ENCODE measurements at places on chromosomes 12 and 14.

DNA sequence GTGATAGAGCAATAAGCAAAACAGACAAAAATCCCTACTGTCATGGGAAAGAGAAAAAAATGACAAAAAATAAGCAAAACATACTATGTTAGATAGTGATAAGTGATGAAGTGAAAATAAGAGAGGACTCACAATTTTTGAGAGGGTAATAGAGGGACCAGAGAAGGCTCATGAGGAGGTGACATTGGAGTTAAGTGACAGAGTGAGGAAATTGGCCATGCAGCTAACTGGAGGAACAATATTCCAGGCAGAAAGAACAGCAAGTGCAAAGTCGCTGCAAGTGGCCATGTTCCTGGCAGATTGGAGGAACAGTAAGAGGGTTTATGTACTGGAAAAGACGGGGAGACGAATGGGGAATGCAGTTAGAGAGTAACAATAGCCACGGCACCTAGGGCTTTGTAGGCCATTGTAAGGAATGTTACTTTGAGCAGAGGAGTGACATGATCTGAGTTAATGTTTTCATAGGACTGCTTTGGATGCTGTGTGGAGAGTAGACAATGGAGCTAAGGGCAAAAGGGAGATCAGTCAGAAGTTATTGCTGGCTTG is 1.4 kb upstream of the SAV1 start:
- no peak for DNase-seq

DNA sequence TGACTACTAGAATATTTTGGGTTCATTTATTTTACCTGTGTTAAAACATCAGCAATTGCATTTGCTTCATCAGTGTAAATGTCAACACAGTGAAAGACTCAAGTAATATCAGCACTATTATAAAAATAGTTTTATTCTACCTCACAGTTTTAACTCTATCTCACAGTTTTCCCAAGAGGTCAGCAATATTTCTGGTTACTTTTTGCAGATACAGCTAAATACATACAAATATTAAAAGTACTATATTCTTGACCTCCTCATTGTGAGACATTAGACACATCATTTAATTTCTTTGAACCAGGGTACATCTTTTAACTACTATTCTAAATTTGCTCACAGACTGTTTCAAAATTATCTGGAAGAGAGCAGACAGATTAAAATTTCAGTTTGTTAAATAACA is 321.7 kb upstream of the OR4E1 start:
- DNase-seq, result no peak

- no peak for DNase-seq
Observed at GRCh38 chr14:55926007-55926406, 192.2 kb upstream of the PELI2 start.

DNA sequence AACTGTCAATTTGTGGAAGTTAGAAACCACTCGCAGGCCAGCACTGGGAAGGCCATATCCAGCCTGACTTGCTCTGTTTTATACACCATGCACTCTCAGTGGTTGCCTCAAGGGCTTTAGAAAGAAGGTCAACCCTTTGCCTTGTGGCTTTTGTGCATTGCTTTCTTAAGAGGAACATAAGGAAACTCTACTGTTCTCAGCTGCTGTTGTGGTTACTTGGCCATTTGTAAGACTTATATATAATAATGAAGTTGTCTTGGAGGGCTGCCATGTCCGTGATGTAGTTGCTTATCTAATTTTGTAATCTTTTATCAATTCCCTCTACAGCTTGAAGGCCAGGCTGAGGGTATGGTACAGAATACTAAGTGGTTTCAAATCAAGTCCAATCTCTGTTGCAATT is 637.8 kb downstream of the DIO2 start:
- no peak for DNase-seq

GRCh38 chr12:25269701-25270100 is 19.0 kb upstream of the KRAS start:
- DNase-seq, result no peak

GRCh38 chr12:102050660-102051430 is 10.9 kb downstream of the WASHC3 start:
- DNase-seq, result no peak

DNA sequence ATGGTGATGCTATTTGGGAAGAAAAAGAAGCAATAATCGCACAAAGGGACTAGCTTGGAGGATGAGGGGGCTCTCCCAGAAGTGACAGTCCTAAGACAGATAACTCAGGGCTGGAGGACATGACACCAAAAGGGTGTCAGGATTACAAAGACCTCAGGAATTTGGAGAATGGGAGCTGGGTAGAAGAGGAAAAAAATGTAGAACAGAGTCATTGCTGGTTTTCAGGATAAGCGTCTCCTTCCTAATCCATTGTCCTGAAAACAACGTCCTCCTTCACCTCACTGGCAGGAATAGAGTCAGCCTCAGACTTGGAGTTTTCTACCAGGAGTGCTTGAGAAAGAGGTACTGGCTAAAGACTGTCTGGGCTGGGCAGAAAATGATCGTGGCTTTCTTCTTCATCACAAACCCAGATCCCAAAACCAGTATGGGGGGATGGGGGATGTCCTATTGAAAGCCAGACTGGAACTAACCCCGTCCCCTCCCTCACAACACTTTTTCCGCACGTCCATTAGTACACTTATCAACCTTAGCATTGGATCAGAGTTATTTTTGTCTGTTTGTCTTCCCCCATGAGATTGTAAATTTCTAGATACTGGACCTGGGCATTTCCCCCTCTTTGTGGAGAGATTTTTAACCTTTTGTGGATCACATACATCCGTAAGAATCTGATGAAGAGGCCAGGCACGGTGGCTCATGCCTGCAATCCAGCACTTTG is 14.3 kb downstream of the B4GALNT3 start:
- no peak for DNase-seq

DNA sequence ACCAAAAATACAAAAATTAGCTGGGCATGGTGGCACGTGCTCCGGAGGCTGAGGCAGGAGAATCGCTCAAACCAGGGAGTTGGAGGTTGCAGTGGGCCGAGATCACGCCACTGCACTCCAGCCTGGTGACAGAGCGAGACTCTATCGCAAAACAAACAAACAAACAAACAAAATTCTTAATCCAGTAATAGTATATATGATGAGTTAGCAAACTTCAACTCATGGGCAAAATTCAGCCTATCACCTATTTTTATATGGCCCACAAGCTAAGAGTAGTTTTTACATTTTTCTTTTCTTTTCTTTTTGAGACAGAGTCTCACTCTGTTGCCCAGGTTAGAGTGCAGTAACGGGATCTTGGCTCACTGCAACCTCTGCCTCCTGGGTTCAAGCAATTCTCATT is 14.9 kb downstream of the ATF7 start:
- no peak for DNase-seq

DNA sequence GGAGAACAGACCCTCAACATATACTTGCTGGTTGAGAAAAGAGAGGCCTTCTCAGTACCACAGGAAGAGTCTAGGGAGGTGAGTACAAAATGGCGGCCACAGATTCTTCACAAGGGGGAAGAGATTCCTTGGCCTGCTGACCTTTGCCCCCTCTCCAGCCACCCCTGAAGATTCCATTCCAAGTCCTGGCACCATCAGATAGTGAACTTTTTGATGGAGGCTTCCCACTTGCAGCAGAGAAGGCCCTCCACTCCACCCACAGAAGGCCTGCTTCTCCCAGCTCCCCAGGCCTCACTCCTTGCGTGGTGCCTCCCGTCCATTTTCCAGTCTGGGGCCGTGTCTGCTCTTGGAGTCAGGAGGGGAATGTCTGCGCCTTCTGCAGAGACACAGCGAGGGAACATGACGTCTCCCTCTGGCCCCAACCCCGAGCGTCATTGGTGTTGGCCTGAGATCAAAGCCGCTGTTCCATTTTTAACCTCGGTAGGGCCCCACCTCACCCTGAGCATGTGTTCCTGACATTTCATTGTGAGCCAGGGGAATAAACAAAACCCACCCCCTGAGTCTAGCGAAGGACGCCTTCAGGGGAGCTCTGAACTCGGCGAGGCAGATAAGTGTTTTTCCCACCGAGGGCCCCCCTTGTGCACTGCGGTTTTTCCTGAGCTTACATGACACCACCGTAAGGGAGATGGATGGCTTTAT is 268.7 kb upstream of the TBX3 start:
- no peak for DNase-seq

DNA sequence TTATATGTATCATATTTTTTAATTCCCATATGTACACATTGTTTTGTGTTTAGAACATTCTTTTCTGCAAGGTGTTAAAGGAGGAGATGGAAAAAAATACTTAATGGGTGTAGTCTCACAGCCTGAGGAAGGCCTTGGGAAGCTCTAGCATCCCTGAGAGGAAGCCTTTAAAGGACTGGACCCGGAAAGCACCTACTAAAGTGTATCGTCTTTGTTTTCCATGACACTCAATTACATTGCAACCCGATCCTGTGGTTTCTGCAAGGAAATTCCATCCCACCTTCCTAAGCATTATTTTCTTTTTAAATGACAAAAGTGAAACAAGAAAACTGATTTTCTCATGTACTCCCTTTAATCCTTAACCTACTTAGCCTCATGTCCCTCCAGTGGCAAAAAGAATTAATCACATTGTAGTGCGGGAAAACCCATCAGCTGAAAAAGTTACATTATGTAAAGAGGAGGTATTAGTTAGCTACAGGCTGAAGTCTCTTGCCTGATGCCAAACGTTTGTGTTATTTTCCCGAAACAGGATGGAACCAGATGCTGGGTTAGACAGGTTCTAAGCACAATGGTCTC is 147.8 kb upstream of the CPSF6 start:
- no peak for DNase-seq

GRCh38 chr12:93853698-93854478 is 176.7 kb downstream of the CRADD start:
- no peak for DNase-seq
